ENCODE measurements at places on chromosomes 12 and 14.

DNA sequence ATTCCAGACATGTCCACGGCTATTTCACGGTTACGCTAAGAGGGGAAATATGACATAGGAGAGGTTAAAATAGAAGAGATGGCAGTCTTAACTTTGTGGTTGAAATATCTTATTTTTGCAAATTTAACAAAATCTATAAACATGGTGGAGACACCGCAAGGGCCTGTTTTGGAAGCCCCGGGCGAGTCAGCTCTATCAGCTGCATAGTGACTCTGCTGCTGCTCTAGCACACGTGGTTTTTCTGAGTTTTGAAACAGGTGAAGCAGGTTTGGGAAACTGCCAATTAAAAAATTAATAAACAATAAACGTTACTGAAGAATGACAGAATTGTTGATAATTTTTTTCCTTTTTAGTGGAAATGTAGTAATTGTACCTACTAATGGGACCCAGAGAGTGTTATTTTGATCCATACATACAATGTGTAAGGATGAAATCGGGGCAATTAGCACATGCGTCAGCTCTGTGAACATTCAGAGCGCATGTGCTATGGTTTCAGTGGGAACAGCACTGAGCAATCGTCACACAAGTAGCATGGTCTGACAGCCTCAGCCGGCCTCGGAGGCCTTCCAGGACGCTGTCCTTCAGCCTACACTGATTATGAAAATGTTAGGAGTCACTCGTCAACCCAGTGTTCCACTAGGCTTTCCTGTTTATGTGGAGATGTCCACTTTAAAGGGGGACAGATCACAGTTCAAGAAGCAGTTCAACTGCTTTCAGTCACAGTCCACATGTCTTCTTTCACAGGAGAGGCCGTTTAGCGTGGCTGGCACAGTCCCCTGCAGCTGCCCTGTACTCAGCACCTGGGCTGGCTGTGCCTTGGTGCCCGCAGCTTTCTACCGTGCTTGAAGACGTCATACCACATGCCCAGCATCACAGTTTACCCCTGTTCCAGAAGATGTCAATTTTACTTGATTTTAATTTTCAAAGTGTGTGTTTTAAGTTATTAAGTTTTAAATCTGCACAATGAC is 51.8 kb downstream of the MOK start:
- peak; percentile 86 for DNase-seq

DNA sequence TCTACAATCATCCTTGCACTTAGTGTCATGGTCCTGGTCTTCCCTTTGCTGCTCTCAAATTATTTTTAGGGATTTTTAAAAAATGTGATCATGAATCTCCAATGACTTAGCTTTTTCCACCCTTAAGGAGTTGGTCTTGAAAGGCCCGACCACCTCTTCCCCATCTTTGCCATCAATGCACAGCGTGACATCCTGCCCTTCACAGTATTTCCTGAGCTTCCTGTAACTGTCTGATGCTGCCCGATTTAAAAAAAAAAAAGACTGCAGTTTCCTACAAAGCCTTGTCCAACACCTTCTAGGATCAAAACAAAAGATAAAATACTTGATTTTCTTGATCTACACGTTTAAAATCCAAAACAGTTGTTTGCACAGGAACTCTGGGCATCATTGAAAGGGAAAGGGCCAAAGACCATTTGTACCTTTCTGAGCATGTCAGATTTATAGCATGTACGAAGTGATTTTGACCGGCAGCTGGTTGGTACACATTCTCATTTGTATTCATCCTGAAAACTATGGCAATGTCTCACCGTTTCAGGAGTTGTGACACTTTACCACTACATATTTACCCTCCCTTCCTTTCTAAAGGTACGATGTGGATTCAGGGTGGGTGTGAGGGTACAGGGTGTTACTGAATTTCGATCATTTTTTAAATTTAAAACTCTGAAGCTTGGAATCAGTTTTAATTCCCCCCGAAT is 7.4 kb upstream of the ELK3 start:
- DNase-seq = no peak

- no peak for DNase-seq
Measured at GRCh38 chr12:118827606-118828005, 153.7 kb upstream of the SRRM4 start.

DNA sequence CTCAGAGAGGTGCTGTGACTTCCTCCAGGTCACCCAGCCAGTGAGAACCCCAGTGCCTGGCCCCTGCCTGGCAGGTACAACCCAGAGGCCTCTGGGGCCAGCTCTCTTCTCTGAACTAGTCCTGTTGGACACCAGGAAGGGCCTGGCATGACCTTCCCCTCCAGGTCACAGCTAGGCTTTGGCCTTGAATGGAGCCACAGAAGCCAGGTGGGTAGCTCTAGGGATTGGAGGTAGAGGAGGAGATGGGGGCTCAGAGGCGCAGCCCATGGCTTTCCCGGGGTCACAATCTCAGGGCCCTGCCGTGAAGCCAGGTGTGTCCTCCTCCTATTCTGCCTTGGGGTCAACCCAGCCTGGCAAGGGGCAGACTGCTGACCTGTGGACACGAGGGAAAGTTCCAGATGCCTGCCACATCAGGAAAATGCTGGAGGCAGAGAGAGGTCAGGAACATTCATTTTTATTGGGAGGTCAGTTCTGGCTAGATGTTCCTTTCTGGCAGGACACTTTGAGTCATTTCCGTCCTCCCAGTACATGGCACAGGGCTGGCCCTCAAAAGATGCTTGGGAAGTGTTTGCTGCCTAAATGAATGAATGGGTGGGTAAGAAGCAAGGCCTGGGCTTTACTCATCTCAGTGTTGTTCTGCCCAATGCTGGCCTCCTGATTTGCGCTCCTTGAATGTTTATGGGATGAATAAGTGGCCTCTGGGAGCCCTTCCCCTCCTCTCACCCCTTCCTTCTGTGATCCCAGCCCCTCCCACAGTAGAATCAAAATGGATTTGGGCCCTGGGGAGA is 25.4 kb downstream of the FAM222A start:
- no peak for DNase-seq
